Kidney capillary endothelial cell (primary cell): ENCODE measurements at places on chromosomes 3 and 15.

- DNase-seq, result no peak
Measured at GRCh38 chr15:90432253-90432652, 44.2 kb downstream of the IQGAP1 start.

- peak; percentile 7 for DNase-seq
Measured at GRCh38 chr3:25381083-25381482, 47.0 kb upstream of the RARB start.

DNA sequence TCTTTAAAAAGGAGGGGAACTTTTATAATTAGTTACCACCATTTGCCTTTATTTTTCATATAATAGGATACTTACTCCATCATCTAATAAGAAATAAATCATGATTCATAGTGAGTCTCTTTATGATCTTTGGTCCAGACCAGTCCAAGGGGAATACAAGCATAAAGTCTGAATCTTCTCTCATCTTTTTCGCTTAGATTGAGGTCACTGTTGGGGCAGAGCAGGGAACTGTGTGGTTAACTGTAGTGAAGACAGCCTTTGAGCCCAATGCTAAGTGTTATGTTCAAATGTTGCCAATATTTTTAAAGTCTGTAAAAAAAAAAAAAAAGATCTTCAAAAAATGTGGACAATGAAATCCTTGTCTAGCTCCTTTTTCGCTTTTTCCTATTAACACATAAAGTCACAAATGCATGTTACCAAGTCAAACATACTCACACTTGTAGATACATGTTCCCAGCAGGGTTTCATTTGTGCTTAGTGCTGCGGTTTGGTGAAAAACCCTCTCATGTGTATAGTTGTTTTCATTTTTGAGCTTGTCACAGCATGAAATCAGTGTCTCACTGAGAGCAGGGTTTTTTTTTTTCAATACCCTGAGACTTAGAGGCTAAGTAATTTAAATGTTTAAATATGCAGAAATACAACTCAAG lies 72.1 kb downstream of the EPHA3 start:
- DNase-seq, result no peak

- no peak for DNase-seq
Measured at GRCh38 chr3:172542999-172543398, 19.8 kb upstream of the TNFSF10 start.

- DNase-seq, result no peak
Measured at GRCh38 chr3:118986734-118987133, 47.9 kb downstream of the IGSF11 start.

DNA sequence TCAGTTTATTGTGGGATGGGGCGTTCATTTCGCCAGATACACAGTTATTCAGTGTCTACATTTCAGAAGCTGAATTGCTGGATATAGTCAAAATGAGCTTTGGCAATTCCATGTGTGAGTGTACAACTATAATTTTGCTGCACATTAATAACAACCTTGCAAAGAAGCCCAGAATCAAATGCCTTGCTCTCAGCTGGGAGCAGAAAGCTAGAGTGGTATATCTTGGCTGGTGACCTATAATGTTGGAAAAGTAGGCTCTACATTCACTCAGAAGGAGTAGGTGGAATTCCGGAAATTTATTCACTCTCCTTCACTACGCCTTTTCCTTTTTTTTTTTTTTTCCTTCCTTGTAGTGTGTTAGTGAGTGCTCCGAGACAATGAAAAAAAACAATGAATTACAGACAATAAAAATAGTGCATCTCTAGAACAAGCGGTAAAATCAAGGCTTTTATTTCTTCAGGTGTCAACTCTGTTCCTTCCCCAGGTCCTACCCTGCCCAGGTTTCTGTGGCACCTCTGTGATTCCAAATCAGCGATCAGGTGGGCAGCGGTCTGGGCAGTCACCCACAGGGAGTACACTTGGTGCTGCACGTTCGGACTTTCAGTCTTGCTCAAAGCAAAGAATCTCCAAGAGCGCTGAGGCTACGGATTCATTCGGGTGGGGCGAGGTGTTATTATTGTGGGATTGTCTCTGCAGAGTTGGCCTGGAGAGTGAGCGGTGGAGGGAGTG lies 910 bp upstream of the ARPP21 start:
- DNase-seq, result no peak

- DNase-seq, result no peak
Measured at GRCh38 chr3:119261055-119261454, 20.4 kb upstream of the B4GALT4 start.

DNA sequence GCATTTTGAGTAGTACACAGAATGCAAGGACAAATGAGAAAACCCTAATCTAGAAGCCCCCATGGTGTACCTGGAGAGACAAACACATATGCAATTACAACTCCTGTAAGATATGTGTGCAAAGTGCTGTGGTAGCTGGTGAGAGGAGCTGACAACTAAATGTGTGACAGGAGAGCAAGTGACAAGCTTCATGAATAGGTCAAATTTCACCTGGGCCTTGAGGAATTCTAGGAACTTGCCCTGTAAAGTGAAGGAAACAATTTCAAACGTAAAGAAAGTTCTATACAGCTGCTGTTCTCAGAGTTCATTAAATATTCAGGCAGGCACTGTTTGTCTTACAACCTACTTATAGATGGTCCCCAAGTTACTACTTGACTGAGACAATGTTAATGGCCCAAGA lies 437.0 kb downstream of the TUSC7 start:
- no peak for DNase-seq

- no peak for DNase-seq
Measured at GRCh38 chr3:29307295-29307694, 26.4 kb downstream of the RBMS3 start.

DNA sequence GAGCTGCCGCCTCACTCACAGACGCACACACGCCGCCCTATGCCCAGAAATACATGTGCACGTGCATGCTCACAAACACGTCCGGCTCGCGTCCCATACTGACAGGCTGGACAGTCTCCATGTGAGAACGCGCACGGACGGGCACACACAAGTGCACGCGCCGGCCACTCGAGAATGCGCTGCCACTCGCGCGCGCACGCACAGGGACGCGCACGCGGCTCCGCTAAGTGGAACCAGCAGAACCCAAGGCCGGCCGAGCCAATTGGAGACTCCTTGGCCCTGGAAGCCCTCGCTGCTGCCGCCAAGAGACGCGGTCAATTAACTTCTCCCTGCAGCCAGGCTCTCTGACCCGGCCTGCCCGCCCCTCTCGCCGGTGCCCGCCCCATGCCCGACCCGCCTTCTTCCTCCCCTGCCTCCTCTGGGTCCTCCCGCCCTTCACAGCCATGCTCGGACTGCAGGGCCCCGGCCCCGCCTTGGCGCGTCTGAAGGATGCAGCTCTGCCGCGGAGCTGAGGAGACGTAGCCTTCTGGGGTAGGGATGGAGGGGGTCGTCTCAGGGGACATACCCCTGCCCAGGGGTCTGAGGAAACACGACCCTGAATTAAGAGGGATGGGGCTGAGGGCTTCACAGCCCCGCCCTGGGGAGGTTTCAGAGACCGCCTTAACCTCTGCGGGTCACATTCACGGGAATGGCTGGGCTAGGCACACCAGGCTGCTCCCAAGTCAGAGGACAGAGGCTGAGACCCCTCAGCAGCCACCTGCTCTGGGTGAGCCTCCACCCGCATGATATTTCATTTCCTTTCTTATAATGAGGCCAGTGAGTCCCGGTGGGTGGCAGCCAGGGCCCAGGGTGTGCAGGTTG lies 15.0 kb downstream of the PTH1R start:
- peak; percentile 45 for DNase-seq

DNA sequence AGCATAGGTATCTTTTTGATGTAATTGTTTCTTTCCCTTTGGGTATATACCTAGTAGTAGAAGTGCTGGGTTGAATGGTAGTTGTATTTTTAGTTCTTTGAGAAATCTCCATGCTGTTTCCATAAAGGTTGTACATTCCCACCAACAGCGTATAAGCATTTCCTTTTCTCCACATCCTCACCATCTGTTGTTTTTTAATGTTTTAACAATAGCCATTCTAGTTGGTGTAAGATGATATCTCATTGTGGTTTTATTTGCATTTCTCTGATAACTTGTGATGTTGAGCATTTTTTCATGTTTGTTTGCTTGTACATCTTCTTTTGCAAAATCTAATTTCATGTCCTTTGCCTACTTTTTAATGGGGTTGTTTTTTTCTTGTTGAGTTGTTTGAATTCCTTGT lies 80.0 kb upstream of the TMC3 start:
- no peak for DNase-seq

DNA sequence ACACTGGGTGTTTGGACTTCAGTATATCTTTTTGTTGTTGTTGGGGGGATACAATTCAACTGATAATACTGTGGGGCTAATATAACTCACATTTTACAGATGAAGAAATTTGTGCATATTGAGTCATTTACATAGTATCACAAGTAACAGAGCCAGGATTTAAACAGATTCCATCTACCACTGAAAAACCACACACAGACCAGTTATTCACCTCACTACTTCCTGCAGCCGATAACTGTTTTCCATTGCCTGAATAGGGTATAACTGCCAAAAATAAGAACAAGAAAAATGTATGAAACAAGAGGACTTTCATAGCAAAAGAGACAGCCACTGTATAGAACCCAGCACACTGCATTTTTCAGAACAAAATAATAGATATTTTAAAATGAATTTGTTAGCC lies 215.8 kb upstream of the CNTN6 start:
- no peak for DNase-seq

DNA sequence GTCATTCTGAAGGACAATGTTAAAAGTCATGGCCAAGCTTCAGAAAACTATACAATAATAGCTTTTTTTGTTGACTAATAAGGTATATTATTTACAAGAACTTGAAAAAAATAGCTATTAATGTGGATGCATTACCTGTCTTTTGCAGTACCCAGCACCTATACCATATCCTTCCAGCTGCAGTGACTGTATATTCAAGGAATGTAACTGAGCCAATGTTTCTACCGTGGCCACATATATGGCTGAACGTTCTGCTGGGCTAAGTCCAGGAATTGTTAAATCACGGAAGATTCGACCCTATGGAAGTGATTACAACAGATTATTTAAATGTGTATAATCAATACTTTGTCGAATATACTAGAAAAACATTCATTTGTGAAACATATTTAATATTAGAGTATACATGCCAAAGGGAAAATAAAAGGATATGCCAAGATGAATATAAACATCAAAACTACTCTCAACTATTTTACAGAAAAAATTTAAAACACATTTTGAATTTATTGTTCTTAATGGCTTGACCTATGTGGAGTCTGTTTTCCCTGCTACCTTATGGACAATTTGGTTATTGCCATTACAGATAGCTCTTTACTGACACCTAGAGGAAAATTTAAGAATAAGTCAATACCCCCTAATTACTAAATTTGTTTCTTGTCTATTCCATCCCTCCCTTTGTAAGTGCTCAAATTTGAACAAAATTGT lies 17.6 kb downstream of the ACAD11 start:
- DNase-seq, result peak; percentile 77

GRCh38 chr15:73335026-73335425 lies 33.7 kb downstream of the HCN4 start:
- DNase-seq, result no peak

- DNase-seq, result no peak
Measured at GRCh38 chr3:7166460-7166859, 305.5 kb downstream of the GRM7 start.

DNA sequence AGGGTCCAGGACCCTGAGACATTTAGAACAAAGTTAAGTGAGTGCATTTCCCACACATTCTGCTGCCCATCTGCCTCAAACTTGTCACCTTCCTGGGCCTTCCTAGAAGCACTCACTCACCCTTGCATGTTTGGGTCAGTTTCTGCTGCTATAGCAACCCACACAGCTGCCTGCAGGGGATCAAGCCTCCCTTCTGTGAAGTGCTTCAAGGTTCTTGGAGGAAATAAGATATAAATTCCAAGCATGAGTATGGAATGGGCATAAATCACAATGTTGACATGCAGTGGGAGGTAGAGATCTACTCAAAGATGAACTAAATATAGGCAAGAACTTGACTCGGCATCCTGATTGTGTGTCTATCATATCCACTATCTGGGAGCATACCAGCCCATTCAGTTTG lies 140.4 kb downstream of the SLC9A9 start:
- no peak for DNase-seq

- no peak for DNase-seq
Measured at GRCh38 chr3:66572938-66573710, 72.3 kb upstream of the LRIG1 start.

DNA sequence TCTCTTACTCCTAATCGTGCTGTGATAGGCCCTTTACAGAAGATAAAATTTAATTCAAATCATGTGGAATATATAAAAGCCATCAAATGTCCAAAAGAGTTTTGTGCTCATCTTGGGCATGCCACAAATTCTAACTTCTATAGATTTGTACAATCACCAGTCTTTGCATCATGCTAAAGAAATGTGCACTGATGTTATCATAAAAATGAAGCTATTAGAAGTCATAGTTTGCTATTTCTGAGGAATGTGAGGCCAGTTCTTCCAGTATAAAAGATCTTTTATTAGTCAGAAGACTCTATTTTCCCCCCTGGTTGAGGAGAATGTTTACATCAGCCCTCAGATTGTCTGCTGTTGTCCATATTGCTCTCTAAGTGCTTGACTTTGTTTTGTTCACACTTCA lies 2.1 kb upstream of the ANXA2 start:
- no peak for DNase-seq

DNA sequence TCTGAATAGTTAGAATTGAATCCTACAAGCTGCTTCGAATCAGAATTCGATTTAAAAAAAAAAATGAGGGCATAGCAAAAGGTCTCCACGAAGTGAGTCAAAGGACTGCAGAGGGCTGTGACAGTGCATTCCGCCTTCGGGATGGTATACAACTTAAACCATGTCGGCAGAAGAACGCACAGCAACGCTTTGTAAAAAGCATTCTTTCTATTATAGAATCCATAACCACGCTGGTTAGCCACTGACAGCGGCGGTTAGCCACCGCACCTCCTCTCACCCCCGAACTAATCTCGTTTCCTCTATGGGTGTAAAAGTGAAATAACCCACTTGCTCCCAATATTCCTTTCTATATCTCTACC lies 664 bp upstream of the PIK3CA start:
- no peak for DNase-seq

- no peak for DNase-seq
Measured at GRCh38 chr3:14274999-14275961, 96.7 kb downstream of the LSM3 start.

- DNase-seq, result no peak
Measured at GRCh38 chr3:84974347-84974746, 15.6 kb downstream of the CADM2 start.

DNA sequence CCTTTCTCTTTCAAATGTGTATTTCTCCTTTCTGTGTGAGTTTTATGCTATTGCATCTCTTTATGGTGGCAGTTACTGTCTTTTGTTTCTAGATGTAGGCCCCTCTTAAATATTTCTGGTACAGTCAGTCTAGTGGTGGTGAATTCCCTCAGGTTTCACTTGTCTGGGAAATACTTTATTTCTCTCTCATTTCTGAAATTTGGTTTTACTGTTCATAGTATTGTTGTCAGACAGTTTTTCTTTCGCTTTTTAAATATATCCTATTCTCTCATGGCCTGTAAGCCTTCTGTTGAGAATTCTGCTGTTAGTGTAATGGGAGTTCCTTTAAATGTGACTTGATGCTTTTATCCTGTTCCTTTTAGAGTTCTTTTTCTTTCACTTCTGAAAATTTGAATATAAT lies 874.0 kb downstream of the PLOD2 start:
- no peak for DNase-seq

GRCh38 chr3:48516571-48516970 lies 12.6 kb upstream of the SHISA5 start:
- no peak for DNase-seq

- DNase-seq, result no peak
Measured at GRCh38 chr3:46472736-46473135, 8.0 kb upstream of the LTF start.
